ENCODE measurements at places on chromosomes 12 and 14. TPM values are rescaled to one million over a fixed set of nuclear protein-coding genes. Genes with fewer than 3 reads are reported as not detected.

The DPY19L2 gene
- total RNA-seq: 1.9 TPM

The TPPP2 gene
- total RNA-seq: not detected

The LAG3 gene
- total RNA-seq: not detected

The KRT71 gene
- total RNA-seq: not detected

The MARCHF9 gene
- total RNA-seq: 0.77 TPM

The P2RX7 gene
- under 0.01 TPM for total RNA-seq

The PLEKHG3 gene
- total RNA-seq: 5.4 TPM

The DHRS4L2 gene
- total RNA-seq: 16.9 TPM

The KRT72 gene
- total RNA-seq: not detected

The ASCL1 gene
- not detected for total RNA-seq

The RNASE7 gene
- not detected for total RNA-seq

The OASL gene
- total RNA-seq: 0.56 TPM

The CTSG gene
- total RNA-seq: not detected

The LRRIQ1 gene
- total RNA-seq: 0.38 TPM

The NRXN3 gene
- total RNA-seq: 1.3 TPM

The DEGS2 gene
- 0.28 TPM for total RNA-seq

The FERMT2 gene
- total RNA-seq: 143 TPM

The TCL1B gene
- total RNA-seq: not detected

The SLC6A15 gene
- 0.77 TPM for total RNA-seq

The LRP1-AS gene
- total RNA-seq: not detected

The LRFN5 gene
- 0.19 TPM for total RNA-seq

The RNF41 gene
- 99.3 TPM for total RNA-seq
